Activated CD8-positive, alpha-beta memory T cell treated with anti-CD3 and anti-CD28 coated beads for 1 hour (primary cell): ENCODE measurements at places on chromosomes 4 and X.

DNA sequence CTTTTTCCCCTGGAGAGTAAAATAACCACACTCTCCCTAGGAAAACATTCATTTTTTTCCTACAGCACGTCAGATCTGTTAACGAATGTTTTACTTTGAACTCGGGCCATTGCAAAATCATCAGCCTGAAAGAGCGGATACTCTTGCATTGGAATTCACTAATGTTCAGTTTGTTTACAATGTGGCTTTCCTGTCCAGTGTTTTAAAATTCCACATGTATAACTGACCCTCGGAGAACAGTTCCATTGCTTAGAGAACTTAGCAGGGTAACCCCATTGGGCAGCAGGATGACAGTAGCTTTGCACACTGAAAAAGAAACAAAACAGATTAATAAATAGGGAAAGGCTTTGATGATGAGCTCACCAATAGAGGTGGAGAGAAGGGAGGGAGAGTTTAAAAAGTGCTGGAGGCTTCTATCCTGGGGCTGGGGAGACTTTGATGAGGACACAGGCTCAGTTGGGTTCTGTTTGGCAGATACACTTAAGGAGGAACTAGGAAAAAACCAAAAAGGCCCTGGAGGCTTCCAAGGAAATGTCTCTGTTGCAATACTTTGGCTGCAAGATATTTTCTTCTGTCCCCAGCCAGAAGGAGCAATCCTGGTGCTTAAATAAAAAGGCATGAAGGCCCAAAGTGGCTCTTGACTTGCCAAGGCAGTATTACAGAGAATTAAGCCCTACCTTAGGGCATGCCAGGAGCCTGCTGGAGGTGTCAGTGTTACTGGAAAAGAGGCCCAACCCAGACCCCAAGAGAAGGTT lies 143.1 kb downstream of the ARSF start:
- DNase-seq = no peak

GRCh38 chr4:138138774-138139173 lies 103.4 kb downstream of the SLC7A11 start:
- DNase-seq = no peak

DNA sequence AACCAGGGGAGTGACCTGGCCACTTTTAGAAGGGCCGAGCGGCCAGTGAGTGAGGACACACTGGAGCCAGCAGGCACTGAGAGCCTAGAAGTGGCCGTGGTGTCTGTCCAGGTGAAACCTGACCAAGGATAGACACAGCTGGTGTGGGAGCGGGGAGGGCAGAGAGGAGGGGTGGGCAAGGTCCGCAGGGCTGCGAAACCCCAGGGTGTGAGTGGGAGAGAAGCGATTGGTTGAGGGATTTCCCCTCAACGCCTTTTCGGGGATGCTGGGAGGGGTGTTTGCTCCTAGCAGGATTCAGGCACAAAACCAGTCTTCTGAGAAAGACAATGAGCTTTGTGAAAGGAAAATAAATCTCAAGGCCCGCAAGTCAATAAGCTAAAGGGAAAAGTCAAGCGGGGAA lies 33.2 kb upstream of the ARSD start:
- no peak for DNase-seq

DNA sequence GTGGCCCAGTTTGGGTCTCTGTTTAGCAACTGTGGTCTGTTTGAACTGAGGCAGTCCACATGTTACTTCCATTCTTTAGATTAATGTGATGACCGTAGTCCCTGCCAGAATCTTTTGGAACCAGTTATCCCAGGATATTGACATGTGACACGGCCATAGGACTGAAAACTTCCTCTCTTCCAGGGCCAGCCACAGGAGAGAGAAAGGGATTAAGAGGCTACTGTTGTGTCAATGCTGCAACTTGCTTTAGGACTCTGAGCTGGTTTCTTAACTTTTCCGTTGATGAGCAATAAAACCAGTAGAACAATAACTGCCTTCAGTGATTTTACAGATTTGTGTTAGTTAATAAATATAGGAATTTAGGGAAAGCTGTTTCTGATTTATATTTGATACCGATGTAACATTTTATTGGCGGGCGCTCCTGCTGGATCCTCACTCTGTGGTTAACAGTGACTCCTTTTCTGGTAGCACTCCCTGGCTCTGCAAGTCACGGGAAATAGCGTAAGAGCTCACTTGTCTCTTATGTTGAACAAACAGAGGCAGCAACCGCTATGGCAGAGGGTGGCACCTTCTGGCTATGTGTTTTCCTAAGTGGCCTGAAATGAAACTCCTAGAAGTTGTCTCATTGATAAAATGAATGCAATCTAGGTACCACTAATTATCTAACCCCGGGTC lies 2.5 kb downstream of the TENM3 start:
- no peak for DNase-seq

- no peak for DNase-seq
Observed at GRCh38 chr4:106681381-106681921, 312.9 kb upstream of the GIMD1 start.
